ENCODE measurements at places on chromosomes 5 and 9. TPM values are rescaled to one million over a fixed set of nuclear protein-coding genes. Genes with fewer than 3 reads are reported as not detected.

The INSYN2B gene
- total RNA-seq, result 0.12 TPM

The NUTM2F gene
- not detected for total RNA-seq

GRCh38 chr5:33439905-33440481 lies 772 bp upstream of the TARS1 start:
- DNase-seq, result no peak
- no peaks in the 10 kb centered on the region for H3K36me3 ChIP-seq
- H3K27me3 ChIP-seq, result no peaks in the 10 kb centered on the region
- no peak overlapping the region for H3K4me3 ChIP-seq

GRCh38 chr5:38892363-38892762 lies 46.6 kb downstream of the OSMR start:
- no peak overlapping the region for H3K4me3 ChIP-seq
- no peaks in the 10 kb centered on the region for H3K4me1 ChIP-seq
- H3K27me3 ChIP-seq, result no peaks in the 10 kb centered on the region
- H3K27ac ChIP-seq, result no peak overlapping the region
- H3K36me3 ChIP-seq, result peaks cover 26% of the 10 kb centered on the region
- no peak for DNase-seq

The PCDHGB3 gene
- 0.21 TPM for total RNA-seq

- H3K4me1 ChIP-seq, result peaks cover 16% of the 10 kb centered on the region
- H3K4me3 ChIP-seq, result no peak overlapping the region
- no peak overlapping the region for H3K27ac ChIP-seq
- H3K27me3 ChIP-seq, result no peaks in the 10 kb centered on the region
- H3K36me3 ChIP-seq, result peaks cover 6% of the 10 kb centered on the region
Observed at GRCh38 chr5:33816791-33817190, 75.0 kb downstream of the ADAMTS12 start.

DNA sequence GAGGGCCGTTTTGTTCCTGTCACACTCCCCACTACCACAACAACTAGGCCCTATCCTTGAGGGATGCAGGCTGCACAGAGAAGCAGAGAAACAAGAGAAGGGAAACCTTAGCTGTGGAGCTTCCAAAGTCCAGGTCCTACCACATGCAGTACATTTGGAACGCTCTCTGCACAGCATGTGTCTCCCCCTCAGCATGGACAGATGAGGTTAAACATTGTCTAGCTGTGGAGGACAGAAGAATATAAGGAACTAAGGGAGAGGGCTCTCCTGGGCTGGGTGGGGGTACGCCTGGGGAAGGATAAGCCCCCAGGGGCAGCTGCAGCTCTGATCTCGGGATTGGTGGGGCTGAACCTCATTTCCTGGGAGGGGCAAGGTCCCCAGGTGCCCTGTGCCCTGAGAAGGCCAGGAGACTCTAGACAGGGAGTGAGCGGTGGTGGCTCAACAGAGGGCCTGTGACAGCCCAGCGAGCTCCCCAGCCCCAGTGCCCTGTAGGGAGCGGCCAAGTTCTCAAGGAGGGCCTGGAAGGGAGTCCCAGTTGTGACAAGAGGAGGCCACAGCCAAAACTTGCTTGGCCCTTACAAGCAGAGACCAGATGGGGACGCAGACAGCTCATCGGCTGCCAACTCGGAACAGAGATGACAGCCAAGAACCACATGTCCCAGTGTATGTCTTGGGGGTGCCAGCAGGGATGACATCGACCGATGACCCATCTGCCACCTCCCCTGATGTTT lies 30.1 kb downstream of the TSPAN17 start:
- H3K4me1 ChIP-seq, result peaks cover 11% of the 10 kb centered on the region
- peaks cover 1% of the 10 kb centered on the region for H3K36me3 ChIP-seq
- peaks cover 22% of the 10 kb centered on the region for H3K27me3 ChIP-seq
- no peak overlapping the region for H3K4me3 ChIP-seq

The IZUMO3 gene
- not detected for total RNA-seq

DNA sequence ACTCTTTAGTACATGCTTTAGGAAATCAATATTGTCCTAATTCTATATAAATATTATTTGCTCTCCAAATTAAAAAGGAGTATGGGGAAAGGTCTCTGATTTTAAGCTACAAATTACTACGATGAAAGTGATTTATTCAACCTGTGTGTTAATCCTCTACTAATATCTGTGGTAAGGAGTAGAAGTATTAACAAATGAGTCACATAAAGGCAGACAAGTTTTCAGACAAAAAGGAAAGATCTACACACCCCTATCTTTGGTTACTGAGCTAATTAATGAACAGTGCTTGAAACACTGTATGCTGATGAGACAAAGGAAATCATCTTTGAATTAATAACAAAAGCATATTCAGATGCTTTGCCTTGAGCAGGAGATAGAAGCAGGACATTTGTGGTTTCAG lies 15.9 kb downstream of the LOX start:
- no peak for DNase-seq
- no peaks in the 10 kb centered on the region for H3K27me3 ChIP-seq
- H3K4me1 ChIP-seq, result peaks cover 58% of the 10 kb centered on the region
- H3K27ac ChIP-seq, result peak overlapping the region; percentile 9
- no peak overlapping the region for H3K4me3 ChIP-seq

The TEK gene
- 2.7 TPM for total RNA-seq

- no peak for DNase-seq
- H3K4me1 ChIP-seq, result peaks cover 13% of the 10 kb centered on the region
- H3K4me3 ChIP-seq, result no peak overlapping the region
- no peak overlapping the region for H3K27ac ChIP-seq
Observed at GRCh38 chr5:141705469-141705868, 23.4 kb upstream of the ARAP3 start.

The HAPLN1 gene
- 248 TPM for total RNA-seq

DNA sequence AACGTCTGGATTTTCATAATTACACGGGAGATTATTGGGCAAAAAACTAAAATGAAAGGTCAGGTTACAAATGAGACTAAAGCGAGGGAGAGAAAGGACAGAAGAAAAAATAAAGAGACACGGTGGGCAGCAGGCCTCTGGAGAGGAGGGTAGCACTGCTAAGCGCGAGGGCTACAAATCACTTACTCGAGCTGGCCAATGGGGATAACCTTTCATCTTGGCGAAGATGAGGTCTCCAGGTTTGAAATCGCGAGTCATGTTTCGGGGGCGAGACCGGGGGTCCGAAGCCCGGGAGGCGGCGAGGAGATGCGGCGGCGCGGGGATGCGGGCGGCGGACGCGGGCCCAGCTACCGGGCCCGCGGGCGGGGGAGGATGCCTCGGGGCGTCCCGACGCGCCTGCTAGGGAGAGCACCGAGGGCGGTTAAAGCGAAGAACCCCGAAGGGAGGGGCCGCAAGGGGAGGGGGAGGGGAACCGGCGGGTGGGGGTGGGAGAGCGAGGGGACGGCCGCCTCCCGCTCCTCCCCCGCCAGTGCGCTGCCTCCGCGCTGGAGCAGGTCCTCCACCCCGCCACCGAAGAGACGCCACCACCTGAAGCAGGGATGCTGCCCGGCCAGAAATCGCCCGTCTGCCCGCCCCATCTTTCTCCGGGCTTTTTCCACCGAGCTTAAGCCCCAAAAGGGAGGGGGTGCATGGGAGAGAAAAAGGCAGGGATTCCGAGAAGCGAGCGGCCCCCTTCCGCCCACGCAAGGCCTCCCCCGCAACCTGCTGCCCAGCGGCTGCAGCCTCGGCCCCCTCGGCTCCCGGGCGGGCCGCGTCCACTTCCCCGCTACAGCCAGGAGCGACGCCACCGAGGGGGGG lies 610 bp downstream of the PSIP1 start:
- H3K4me1 ChIP-seq, result peaks cover 27% of the 10 kb centered on the region
- H3K27ac ChIP-seq, result peak overlapping the region; percentile 95
- H3K4me3 ChIP-seq, result peak overlapping the region; percentile 93
- H3K36me3 ChIP-seq, result peaks cover 12% of the 10 kb centered on the region
- no peaks in the 10 kb centered on the region for H3K27me3 ChIP-seq

GRCh38 chr5:33068786-33069185 lies 357.7 kb downstream of the NPR3 start:
- no peaks in the 10 kb centered on the region for H3K36me3 ChIP-seq
- peaks cover 24% of the 10 kb centered on the region for H3K4me1 ChIP-seq
- no peak overlapping the region for H3K27ac ChIP-seq

GRCh38 chr9:7234144-7234543 lies 476.4 kb downstream of the KDM4C start:
- peaks cover 7% of the 10 kb centered on the region for H3K27me3 ChIP-seq
- no peak overlapping the region for H3K27ac ChIP-seq
- H3K4me3 ChIP-seq, result no peak overlapping the region
- H3K36me3 ChIP-seq, result no peaks in the 10 kb centered on the region

The PCDHGA7 gene
- 0.17 TPM for total RNA-seq

- no peaks in the 10 kb centered on the region for H3K27me3 ChIP-seq
- no peak for DNase-seq
- H3K4me1 ChIP-seq, result peaks cover 42% of the 10 kb centered on the region
- peaks cover 10% of the 10 kb centered on the region for H3K36me3 ChIP-seq
Observed at GRCh38 chr5:173581408-173582215, 34.8 kb downstream of the BOD1 start.

DNA sequence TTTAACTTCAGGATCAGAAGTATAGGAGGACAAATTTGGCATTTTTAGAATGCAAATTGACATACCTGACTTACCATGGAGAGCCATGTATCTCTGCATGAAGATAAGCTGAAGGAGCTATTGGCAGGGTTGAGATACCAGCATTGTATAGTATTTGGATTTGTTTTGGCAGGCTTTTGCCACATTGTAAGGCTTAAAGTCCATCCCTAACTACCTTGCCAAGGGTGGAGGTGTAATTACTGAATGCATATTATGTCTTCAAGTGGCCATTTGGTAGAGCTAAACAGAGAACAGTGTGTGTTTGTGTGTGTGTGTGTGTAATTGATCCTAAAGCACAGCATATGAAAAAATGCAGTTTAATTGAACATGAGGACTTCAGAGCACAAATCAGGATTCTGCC lies 324.7 kb downstream of the FAM170A start:
- DNase-seq, result no peak
- H3K27ac ChIP-seq, result no peak overlapping the region
- H3K4me1 ChIP-seq, result no peaks in the 10 kb centered on the region
- H3K36me3 ChIP-seq, result no peaks in the 10 kb centered on the region
- H3K27me3 ChIP-seq, result peaks cover 8% of the 10 kb centered on the region
- no peak overlapping the region for H3K4me3 ChIP-seq

GRCh38 chr5:58703925-58704555 lies 121.2 kb downstream of the RAB3C start:
- no peak overlapping the region for H3K27ac ChIP-seq
- H3K4me1 ChIP-seq, result no peaks in the 10 kb centered on the region

GRCh38 chr9:98923451-98924123 lies 20.1 kb upstream of the COL15A1 start:
- no peaks in the 10 kb centered on the region for H3K36me3 ChIP-seq
- peaks cover 5% of the 10 kb centered on the region for H3K27me3 ChIP-seq
- H3K27ac ChIP-seq, result peak overlapping the region; percentile 49
- no peak overlapping the region for H3K4me3 ChIP-seq
- DNase-seq, result no peak

Data from chondrocyte (in vitro differentiated cells).